ENCODE measurements at places on chromosomes 5 and 9. TPM values are rescaled to one million over a fixed set of nuclear protein-coding genes. Genes with fewer than 3 reads are reported as not detected.

GRCh38 chr5:167582283-167582682 is 709.2 kb upstream of the WWC1 start:
- no peak for DNase-seq

DNA sequence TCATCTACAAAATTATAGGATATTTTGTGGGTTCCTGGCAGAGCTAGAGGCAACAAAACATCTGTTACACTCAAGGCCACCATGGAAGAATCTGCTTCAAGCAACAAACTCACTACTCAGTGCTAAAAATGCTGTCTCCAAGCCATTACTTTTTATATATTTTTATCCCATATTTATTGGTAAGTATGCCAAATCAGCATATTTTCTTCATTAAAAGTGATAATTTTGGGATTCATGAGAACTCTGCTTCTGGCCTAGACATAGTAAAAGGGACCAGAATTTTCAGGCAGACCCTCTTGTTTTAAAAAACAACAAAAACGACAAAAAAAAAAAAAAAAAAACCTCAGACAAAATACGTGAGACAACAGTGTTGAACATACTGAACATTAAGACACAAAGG is 236.0 kb downstream of the EDIL3 start:
- DNase-seq, result no peak

DNA sequence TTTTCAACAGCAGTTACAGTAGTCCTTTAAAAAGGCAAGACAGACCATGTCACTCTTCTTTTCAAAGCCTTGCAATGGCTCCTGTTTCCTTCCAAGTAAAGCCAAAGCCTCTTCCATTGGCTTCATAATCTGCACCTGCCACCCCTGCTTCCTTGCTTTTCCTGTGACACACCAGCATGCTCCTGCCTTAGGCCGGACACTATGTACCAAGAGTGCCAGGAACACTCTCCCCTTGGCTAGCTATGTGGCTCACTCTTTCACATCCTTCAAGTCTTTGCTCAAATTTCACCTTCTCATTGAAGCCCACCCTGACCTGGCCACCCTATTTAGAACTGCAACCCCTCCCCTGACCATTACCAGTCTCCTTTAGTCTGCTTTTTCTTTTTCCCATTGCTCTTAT is 22.2 kb upstream of the TRAF1 start:
- no peak for DNase-seq

DNA sequence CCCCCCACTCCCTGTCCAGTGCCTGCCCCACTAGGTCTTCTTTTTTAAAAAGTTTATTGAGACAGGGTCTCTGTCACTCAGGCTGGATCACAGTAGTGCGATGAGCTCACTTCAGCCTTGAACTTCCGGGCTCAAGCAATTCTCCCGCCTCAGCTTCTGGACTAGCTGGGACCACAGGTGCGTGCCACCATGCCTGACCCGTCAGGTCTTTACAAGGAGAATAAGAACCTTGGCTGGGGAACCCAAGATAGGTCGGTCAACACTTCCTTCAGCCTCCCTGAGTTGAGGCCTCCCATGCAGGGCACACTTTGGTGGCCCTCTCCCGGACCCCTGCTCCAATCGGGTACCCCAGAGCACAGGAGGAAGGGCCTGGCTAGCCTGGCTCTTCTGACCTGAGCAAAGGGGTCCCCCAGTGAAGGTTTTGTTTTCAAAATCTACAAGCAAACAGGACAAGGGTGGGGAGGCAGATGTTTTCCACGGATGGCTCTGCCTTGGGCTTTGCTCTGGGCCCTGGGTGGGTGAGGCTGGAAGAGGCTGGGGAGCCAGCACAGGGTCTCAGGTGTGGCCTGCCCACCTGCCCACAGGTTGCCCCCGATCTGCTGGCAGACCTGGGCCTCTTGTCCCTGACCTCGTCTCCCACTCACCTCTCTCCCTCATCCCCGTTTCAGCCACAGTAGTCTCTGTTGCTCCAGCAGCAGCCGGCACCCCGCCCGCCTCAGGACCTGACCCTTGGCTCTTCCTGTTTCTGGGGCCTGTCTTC is 108.7 kb upstream of the PHYKPL start:
- DNase-seq, result no peak

GRCh38 chr9:137788561-137789294 is 88.9 kb upstream of the CACNA1B start:
- no peak for DNase-seq

GRCh38 chr5:124740991-124741583 is 5.4 kb downstream of the ZNF608 start:
- DNase-seq, result no peak

DNA sequence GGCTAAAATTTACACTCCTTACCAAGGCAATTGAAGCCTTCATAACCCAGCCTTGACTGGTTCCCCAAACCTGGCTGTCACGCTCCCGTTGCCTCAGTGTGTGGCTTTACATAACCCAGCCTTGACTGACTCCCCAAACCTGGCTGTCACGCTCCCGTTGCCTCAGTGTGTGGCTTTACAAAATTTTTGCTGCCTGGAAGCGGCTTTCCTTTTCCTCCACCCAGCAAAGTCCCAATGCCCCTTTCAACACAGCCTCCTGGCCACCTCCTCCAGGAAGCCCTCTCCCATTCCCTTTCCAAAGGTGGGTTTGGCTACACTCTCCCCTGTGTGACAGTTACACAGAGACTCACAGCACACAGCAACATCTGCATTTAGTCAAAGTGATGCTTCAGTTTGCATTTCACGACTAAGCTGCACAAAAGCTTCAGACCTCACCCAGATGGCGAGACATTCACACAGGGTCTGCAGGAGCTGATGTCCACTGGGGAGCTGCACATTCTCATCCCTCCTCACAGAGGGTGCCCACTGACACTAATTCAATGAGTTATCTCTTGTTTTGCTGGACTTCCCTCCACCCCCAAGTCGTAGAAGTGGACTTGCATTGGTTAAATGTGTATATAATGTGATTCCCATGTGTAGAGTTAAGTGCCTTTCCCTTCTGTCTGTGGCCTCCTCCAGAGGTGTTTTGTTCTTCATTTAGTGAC is 156.6 kb upstream of the PHYKPL start:
- DNase-seq, result no peak

GRCh38 chr5:171810227-171810626 is 24.6 kb downstream of the SMIM23 start:
- no peak for DNase-seq

DNA sequence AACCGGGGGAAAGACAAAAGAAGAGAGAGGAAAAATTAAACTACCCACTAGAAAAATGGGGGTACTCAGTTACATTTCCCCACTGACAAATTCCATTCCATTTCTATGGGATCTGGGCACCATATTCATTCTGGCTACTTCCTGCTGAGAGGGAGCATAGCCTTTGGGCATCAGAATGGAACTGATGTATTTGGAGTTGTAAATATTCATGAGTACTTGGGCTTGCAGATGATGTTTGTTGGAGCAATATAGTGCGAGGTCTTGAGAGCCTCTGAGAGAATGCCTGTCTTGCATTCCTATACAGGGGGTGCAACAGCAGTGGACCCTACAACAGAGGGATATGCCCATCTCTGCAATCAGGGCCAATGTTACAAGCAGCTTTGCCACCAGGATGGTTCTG is 16.7 kb downstream of the GMCL2 start:
- no peak for DNase-seq

GRCh38 chr9:91332546-91333231 is 29.0 kb downstream of the AUH start:
- no peak for DNase-seq

GRCh38 chr5:159362220-159362619 is 31.9 kb upstream of the IL12B start:
- no peak for DNase-seq

DNA sequence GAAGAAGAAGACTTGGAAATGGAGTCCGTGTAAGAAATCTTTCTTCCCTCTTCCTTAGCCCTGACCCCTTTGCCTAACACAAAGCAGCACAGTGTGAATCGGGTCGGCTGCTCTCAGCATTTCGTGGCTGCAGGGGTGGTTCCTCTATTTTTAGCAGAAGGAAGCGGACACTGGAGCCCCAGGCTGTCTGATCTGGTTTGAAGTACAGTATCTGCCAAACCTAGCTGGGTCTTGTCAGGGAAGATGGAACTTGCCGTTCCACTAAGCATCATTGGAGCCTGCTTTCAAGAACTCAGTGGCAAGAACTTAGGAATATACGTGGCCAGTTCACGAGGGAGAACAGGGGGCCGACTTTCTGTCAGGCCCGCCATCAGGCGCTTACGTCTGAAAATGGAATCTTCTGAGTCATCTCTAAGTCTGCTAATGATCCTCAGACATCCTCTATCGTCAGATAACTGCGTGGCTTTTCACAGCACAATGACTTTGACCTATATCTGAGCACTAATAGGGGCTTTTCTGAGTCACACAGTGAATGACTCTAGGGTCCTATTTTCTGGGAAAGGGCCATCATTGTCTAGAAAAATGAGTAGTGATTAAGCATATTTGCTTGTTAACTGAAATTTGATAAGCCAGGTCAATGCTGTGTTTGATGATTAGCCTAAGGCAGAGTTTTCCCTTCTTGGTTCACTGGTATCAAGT is 43.3 kb upstream of the NCS1 start:
- no peak for DNase-seq

DNA sequence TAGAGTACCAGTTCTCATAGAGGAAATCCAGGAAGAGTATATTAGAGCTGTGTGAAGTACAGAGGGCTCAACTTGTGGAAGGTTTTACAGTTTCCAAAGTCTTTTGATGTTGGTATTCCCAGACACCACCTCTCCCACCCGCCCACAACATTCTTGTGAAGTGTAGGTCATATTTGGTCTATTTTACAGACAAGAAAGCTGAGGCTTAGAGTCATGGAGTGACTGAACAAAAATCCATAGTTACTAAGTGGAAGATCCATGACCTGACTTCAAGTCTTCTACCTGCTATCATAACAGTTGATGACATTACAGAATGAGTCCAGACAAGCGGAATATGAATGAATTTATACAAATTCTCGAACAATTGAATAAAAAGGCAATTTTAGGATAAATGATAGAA is 187.1 kb upstream of the RPS23 start:
- DNase-seq, result no peak

DNA sequence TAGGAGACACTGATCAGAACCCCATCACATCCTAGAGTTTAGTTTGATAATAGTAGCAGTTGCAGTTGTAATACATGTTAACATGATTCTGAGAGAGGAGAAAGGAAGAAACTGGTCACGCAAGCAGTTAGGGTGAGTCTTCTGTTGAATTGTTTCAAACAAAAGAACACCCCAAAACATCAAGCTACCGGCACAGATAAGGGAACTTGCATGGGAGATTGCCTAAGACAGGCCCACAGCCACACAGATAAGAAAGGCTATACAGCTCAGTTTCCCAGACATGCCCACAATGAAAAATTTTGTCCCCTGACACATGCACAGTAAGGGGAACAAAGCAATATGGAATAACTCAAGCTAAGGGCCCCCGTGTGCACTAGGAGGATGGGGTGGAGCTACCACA is 15.9 kb downstream of the HSPB3 start:
- DNase-seq, result no peak

Gene MEIKIN
- not detected for total RNA-seq

Gene NDST1
- total RNA-seq, result 131 TPM

Gene MLANA
- not detected for total RNA-seq

Gene NSG2
- total RNA-seq, result not detected

Gene MYORG
- total RNA-seq, result 12.1 TPM

Gene CFAP157
- 0.27 TPM for total RNA-seq

Gene ZNF879
- total RNA-seq, result 2.6 TPM

Gene TAF11L2
- not detected for total RNA-seq

Gene TMOD1
- total RNA-seq, result 77.6 TPM

Gene POLE3
- 24.2 TPM for total RNA-seq

Gene NR4A3
- total RNA-seq, result 36.9 TPM

Gene STING1
- total RNA-seq, result 100 TPM

Gene ARID3C
- total RNA-seq, result not detected

Gene PCDHB14
- total RNA-seq, result 10.2 TPM

Gene PCDHB3
- 3.7 TPM for total RNA-seq

Gene SPATA31C1
- not detected for total RNA-seq

Gene SLC4A9
- total RNA-seq, result not detected

Measured in thoracic aorta (tissue), 2 donors.